Erythroblast (primary cell): ENCODE measurements at places on chromosomes 1 and 21.

GRCh38 chr1:41341772-41342562 lies 19.3 kb upstream of the FOXO6 start:
- DNase-seq: no peak

DNA sequence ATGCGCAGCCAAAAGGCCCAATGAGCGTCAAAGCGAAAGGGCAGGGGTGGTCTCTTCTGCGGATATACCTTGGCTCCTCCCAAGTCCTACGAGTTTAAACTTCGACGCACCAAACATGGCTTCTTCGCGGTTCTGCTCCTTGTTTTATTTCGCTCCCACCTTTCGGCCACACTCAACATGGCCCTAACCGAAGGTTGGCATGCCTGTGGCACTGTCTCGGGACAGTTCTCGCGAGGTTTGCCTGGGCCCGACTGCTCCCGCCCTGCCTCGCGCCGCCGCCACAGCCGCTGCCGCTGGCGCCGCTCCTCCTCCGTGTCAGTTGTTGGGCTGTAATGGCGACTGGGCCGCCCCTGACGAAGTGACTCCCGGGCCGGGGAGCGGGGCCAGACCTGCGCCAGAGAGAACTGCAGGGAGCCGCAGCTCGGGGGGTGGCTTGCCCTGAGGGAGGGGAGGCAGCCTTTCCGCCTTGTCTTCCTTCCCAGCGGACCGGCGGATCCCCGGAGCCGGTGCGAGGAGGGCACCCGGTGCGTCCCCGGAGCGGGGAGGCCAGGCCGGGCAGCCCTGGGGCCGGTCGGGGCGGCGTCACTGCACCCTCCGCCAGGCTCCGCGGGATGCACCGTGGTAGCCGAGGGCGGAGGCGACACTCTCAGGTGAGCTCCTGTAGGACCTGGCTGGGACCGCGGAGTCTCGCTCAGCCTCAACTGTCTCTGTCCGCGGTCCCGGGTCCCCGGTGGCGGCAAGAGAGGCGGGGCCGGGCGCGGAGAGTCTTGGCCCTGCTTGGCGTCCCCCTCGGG lies at the start of gene CEP350:
Gene CEP350 (plus strand): TSS at position 318 of the 794 bp plus-strand sequence. CDS start 31,372 bp downstream, outside the sequence.
- peak; percentile 99 for DNase-seq

- no peak for DNase-seq
These were observed 12.0 kb downstream of the SYT2 start for GRCh38 chr1:202698276-202698675.

DNA sequence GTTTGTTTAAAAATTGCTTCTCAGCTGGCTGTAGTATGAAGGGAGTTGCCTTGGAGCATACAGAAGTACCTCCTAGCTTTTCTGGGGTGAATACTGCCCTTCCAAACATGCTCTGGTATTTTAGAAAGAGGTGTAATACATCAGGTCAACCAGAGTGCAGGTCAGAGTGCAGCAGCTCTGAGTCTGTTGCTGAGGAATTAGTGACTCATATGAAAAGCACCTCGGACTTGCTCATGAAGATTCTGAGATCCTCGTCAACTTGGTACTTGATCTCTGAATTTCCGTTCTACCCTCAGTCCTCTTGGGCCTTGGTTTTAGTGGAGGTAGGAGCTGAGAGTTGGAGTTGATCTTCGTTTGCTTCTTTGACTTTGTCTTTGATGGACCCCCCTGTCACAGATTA lies 67.3 kb downstream of the NOS1AP start:
- no peak for DNase-seq

DNA sequence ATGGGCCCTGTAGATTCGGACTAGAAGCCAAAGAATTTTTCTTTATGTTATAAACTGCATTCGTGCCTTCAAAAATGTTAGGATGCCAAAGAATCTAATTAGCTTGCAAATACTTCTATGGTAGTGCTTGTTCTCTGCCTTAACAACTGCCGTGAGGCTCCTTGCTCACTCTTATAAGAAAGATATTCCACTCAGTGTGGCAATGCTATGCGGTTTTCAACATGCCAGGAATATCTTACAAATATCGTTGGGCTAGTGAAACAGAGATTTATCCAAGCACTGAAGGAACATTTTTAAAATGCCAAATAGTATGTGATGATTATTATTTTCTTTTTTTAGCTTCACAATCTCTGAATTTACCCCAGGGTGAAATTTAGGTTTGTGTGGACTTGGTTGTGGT lies 198.2 kb downstream of the GREM2 start:
- DNase-seq: no peak

DNA sequence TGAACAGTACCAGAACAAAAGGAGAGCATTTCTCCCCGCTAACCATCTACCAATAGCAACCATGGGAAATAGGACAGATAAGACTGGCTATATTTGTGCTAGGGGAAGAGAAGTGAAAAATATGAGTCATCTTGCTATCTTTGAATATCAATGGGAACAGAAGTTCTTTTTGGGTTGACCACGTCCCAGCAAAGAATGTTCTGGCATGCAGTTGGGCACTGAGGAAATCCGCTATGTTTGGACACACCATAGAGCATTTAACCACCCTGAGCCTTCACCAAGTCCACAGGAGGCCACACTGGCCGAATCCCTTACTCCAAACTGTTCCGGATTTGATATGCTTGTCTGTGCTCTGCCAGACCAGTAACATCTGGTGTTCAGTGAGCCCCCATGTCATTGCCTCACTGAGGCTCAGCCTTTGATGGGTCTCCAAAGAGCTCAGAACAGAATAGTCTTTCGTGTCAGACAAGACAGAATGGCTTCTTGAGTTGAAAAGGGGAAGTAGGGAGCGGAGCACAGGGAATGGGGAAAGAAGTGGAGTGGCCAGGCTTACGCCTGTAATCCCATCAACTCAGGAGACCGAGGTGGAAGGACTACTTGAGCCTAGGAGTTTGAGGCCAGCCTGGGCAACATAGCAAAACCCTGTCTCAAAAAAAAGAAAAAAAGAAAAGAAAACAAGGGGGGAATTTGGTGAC lies 81.4 kb downstream of the SMYD2 start:
- DNase-seq: no peak

DNA sequence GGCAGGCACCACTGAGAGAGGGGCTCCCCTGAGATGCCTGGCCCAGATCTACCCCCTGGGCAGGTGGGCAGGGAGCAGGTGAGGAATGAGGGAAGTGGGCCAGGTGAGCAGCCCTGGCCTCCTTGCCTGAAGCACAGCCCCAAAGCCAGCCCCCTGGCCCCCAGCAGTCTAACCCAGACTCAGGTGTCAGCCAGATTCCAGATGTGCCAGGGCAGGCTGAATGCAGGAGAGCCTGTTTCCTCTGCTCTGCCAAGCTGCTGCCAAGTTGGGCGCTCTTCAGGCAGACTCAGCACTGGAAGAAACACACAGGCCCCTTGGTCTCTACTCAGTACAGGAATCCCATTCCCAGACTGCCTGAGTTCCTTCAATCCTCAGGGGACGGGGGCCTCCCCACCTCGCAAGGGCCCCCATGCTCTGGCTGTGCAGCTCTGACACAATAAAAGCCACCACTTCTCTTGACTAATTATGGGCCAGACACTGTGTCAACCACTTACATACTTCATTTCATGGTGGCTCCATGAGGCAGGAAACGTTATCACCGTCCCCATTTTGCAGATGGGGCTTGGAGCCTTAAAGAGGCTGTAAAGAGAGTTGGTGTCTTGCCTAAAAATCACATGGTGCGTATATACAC lies 20.4 kb downstream of the ARHGEF19 start:
- no peak for DNase-seq
